ENCODE measurements at places on chromosomes 7 and 10.

DNA sequence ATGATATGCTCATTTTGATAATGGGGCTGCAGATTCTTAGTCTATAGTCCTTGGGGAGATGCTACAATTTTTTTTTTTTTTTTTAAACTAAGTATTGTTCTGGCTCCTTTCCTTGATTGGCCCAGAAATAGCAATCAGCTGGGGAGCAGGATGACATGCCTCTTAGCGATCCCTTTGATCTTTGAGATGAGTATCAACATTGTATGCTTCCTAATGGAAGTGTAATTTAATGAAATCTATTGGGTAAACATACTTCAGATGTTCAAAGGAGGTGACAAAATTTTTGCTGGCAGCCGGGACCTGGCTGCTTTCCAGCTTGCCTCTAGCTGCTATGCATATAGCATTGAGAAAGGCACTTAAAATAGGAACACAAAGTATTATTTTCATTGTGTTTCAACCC lies 43.5 kb downstream of the VTI1A start:
- DNase-seq = no peak

- DNase-seq = no peak
Measured at GRCh38 chr7:7208520-7208919, 26.2 kb downstream of the C1GALT1 start.

DNA sequence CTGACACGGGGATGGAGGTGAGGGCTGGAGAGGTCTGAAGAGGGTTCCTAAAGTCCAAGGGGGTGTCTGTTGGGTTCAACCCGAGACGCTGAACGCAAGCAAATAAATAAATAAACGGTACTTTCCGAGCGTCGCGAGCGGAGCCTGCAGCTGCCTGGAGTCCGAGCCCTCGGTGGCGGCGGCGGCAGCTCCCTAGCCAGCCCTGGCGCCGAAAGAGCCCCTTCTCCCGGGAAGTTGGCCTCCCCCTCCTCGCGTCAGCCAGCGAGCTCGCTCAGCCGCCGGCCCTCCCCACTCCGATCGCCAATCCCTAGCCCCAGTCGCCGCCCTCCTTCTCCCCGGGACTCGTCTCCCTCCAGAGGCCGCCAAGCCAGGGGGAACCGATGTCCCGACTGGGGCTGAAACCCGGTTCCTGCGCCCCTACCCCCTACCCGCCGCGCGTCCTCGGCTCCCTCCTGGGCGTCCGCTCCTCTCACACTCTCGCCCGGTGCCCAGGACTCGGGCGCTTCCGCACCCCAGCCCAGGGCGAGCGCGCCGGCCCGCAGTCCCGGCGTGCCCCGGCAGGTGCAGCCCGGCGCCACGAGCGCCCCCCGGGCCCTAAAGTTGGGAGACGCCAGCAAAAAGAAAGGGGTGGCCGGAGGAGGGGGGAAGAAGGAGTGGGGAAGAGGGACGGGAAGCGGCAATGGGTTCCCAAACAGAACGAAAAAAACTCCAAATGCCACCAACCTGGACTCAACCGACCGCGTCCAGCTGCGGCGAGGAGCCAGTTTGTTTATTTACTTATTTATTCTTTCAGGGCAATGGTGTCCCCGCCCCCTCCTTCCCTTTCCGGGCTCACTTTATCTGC lies at the start of gene GFRA1:
TSS of gene GFRA1 (minus strand) at position 767 of the 844 bp plus-strand sequence. CDS start 1,177 bp downstream, outside the sequence.
- DNase-seq = no peak

DNA sequence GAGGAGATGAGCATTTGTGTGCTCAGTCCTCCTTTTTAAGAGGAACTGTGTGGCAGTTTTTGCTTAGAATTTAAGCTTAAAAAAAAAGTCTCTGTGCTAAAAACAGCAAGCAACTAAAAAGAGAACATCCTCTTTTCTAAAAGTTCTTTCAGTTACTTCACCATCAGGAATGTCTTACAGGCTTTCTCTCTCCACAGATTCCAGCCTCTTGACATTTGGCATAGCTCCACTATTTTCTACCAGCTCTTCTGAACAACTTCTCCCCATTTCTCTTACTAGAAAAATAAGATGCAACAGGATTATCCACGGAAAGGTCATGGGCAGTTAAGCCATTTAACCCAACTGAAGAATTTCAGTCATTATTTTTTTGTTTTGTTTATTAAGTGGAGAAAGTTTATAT lies 13.2 kb downstream of the PCLO start:
- DNase-seq = no peak

DNA sequence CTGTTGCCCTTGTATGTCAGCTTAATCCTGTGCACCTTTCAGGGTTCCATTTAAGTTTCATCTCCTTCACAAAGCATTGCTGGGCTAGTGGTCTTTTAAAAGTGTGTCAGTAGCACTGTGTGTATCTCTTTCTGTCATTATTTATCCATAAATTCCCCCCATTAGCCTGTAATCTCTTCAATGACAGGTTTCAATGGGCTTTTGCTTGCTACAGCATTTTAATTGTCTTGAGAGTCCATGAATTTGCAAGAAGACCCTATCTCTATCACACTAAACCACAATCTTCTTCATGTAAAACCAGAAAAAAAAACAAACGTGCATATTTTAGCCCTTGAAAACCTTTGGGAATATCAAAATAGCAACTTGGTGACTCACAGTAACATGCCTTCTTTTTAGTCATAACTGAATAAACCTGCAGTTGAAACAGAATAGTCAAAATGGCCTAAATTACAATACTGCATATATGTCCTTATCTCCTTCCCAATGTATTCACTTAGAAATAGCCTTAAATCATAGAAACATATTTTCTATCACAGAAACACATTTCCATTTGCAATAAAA lies 118.6 kb downstream of the PON1 start:
- DNase-seq = no peak

DNA sequence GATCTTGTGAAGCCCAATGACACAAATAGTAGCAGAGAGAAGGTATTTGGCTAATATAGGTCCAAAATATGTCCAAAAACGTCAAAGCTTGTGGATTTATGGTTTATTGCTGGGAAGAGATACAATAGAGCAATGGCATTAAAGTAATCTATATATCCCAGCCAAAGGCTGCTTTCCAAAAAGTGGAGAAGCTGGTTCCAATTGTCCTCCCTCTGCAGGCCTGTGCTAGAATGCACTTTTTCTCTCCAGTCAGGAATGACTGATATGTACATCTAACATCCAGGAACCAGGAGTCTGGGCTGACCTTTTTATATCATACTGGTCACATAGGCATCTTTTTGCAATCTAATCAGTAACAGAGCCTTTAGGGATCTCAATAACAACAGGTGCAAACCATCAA lies 167.1 kb upstream of the FAM3C start:
- no peak for DNase-seq

- no peak for DNase-seq
Measured at GRCh38 chr10:3040069-3040468, 27.3 kb upstream of the PFKP start.

- DNase-seq = no peak
Measured at GRCh38 chr7:89072081-89072480, 276.5 kb upstream of the TEX47 start.

DNA sequence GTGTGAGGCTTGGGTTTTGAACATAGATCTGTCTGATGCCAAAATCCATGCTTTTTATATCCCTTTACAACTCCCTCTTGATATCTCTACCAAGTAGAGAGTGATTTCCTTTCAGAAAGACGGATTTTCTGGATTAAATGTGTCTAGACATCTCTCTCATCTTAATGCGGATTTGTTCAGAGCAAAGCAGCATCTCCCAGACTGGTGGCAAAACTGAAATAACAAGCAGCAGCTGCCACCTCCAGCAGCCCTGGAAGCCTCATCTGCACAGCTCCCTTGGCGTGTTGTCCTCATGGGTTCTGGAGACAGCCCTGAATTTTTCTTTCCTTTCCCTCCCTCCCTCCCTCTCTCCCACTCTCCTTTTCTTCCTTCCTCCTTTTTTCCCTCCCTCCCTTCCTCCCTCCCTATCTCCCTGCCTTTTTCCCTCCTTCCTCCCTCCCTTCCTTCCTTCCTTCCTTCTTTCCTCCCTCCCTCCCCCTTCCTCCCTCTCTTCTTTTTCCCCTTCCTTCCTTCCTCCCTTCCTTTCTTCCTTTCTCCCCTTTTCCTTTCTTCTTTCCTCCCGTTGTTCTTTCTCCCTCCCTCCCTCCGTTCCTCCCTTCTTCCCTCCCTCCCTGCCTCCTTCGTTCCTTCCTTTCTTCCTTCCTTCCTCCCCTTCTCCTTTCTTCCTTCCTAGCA lies 639.9 kb downstream of the TYW1 start:
- DNase-seq = no peak

- DNase-seq = no peak
Measured at GRCh38 chr10:126504761-126505112, 116.5 kb upstream of the ADAM12 start.

DNA sequence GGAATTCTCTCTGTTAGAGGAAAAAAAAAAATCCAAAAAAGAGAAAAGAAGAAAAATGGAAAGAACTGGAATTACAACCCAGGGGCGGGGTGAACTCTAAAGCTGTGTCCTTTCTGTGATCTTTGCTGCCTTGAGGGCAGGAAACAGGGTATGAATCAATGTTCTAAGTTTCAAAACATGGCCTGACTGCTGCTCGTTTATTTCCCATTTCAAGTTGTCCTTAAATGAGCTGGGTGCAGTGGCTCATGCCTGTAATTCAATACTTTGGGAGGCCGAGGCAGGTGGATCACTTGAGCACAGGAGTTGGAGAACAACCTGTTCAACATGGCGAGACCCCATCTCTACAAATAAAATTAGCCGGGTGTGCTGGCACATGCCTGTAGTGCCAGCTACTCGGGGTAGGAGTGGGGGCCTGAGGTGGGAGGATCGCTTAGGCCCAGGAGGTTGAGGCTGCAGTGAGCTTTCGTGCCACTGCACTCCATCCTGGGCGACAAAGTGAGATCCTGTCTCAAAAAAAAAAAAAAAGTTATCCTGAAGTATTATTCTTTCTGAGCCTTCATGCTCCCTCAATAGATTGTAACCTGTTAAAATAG lies 24.7 kb upstream of the TFAM start:
- no peak for DNase-seq

Measured in activated CD4-positive, CD25-positive, alpha-beta regulatory T cell treated with anti-CD3 and anti-CD28 coated beads, Interleukin-2, amount 50 U/mL, for 72 hours (primary cell).